ENCODE measurements at places on chromosomes 7 and 10.

DNA sequence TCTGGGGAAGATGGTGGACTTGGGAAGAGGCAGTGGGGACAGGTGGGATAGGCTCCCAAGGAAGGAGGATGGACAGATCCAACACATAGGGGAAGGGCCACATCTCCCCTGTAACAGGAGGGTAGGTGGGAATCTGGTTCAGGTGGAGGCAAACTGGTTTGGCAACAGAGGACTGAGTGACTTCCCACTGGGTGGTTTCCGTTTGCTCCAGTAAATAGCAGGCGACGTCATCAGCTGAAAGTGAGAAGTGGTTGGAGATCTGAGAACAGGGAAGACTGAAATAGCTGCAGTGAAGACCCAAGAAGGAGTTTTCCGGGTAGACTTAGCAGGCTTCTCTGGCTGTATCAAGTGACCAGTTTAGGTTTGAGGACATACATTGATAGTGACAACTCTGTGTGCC lies 504.4 kb downstream of the GALNT17 start:
- DNase-seq = no peak

- no peak for DNase-seq
Observed at GRCh38 chr7:107969856-107970255, 33.1 kb downstream of the LAMB1 start.

DNA sequence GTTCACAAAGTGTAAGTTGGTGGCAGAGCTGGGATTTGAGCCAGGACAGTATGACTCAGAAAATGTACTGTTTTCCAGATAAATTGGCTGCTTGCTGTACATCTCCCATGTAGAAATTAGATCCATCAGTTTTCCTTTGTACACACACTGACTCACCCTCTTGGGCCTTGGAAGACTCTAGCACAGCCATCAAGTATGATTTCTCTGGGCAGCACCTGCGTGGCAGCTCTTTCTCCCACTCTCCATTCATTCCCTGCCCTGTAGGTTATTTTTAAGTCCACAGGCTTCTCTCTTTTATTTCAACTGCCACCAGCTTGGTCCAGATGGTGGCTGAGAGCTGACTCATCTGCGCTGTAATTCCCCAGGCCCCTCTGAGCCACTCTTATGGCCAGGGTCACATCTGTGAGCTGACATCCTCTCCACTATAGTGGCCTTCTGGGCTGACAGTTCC lies 28.3 kb upstream of the SDK1 start:
- DNase-seq = peak; percentile 18

- DNase-seq = no peak
Observed at GRCh38 chr7:132354527-132354926, 221.7 kb downstream of the PLXNA4 start.

DNA sequence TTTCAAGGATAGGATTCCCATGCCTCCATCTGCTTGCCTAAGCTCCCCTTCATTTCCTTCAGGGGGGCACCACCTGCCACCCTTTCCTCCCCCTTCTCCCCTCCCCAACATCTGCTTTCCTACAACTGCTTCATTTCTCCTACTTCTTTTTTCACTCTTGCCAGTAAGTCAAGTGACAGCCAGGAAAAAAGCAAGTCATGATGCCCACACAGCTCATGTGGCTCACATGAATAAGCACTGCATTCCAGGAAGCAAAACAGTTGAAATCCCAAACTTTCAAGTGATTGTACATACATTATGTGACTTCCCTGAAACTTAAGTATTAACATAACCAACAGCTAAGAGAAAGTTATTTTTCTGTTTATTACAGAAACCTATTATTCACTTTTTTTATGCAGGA lies 78.6 kb downstream of the TNS3 start:
- no peak for DNase-seq

GRCh38 chr7:95126053-95126709 lies 198.2 kb downstream of the PON1 start:
- DNase-seq = no peak

Data from NCI-H187 treated with DMSO at 0.1 percent for 48 hours (cell line).